ENCODE measurements at places on chromosomes 7 and 10.
A peak's percentile ranks its signal among the peaks of the same experiment; 100 is the strongest.

GRCh38 chr10:110840225-110840922, 31.4 kb upstream of the PDCD4 start:
- DNase-seq, result no peak

DNA sequence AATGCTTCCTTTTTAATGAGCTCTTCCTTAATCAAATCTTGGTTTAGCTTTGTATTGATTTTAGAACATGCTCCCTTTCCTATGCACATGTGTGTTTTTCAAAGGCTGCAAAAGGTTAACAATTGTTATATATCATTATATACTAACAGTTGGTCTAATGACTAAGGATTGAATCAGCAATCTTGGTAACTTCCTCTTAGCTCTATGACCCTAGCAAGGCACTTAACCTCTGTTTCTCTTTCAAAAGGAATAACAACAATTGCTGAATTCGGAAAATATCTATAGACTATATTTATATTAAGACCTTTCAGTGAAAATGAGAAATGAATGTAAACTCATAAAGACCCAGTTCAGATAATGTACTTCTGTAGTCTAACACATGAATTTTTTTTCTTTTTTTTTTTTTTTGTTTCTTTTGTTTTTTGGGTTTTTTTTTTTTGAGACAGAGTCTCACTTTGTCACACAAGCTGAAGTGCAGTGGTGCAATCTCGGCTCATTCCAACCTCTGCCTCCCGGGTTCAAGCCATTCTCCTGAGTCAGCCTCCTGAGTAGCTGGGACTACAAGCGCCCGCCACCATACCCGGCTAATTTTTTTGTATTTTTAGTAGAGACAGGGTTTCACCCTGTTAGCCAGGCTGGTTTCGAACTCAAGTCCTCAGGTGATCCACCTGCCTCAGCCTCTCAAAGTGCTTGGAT, 48.8 kb downstream of the HOXA1 start:
- DNase-seq, result peak; percentile 54

DNA sequence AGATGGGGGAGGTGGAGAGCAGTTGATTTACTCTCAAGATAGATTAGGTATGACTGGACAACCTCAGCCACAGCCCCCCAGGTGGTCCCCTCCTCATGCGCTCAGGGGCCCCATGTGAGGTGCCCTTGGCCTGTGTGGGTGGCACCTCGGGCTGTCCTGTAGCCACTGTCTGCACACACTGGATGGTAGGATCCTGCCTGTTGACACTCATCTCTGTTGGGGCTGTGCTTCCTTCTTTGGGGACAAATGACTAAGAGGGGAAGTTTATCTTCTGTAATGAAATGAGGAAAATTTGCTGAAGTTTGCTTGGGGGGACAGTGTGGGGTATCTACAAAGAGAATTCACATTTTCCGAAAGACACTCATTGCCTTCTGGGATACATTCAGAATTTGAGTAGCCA, 53.6 kb upstream of the ANTXRL start:
- no peak for DNase-seq

DNA sequence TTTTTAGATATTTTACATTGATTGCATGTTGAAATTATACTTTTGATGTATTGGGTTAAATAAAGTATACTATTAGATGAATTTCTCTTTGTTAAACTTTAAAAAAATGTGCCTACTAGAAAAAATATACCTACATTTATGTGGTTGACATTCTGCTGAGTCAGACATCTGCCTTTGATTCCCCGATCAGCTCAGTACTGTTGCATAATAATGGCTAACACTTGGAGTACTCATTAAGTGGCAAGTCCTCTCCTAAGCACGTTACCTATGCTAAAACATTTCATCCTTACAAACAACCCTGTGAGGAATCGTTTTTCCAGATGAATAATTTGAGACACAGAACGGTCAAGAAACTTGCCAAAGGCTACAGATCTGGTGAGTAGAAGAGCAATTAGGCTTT, 14.0 kb upstream of the SEM1 start:
- no peak for DNase-seq

- no peak for DNase-seq
These were observed 243.2 kb upstream of the SLC26A5 start for GRCh38 chr7:103689255-103689654.

DNA sequence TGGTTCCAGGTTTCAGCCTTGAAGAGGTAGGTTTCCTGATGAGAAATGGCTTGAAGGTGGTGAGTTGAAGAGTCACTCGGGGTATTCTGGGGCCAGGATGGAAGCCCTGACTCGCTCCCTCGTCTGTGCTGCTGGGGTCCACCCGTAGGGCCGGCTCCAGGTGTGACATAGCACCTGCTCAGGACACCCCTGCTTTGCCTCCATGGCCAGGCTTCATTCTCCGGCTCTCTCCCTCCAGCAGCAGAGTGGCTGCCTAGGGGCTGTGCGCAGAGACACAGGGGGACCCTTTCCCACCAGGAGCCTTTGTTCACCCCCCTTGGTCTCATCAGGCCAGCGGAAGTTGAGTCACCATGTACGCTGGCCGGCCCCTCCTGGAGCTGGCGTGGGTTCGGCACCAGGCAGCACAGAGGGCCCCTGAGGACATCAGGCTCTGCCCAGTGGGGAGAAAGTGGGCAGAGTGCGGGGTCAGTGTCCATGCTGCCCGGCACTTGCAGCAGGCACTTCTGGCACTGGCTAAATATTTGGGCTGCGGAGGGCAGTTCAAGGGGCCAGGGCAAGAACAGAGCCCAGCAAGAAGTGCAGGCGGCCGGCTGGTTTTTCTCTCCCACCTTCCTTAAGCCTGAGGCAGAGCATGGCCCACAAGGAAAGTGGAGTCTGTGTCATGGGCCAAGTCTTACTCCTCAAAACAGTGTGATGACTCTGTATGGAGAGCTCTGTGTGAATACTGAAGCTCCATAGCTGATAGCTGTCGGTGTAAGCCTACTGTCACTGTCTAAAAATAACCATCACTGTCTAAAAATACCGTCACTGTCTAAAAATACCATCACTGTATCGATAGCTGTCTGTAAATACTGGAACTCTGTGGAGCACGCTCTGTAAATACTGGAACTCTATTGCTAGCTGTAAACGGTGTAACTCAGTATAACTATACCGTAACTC, 3.7 kb upstream of the PRKAR1B start:
- peak; percentile 8 for DNase-seq

DNA sequence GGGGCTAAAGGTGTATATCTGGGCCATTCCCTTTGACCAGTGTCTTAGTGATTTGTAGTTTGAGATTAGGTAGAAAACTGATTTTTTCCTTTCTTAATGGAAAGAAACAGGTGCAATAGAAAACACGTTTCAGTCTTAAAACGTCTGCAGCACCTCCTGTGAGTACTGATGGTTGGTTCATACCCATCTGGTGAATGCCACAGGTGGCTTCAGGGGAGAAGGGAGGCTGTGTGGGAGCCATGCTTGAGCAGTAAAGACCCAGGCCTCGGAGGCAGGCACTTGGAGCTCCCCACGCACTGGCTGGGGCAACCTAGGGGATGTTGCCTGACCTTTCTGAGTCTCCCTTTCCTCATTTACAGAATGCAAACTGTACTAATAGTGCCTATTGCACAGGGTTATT, 171.5 kb upstream of the GRB10 start:
- no peak for DNase-seq

GRCh38 chr10:59711871-59712494, 2.3 kb upstream of the SLC16A9 start:
- no peak for DNase-seq

GRCh38 chr7:139972029-139972428, 90.7 kb downstream of the PARP12 start:
- DNase-seq, result no peak

DNA sequence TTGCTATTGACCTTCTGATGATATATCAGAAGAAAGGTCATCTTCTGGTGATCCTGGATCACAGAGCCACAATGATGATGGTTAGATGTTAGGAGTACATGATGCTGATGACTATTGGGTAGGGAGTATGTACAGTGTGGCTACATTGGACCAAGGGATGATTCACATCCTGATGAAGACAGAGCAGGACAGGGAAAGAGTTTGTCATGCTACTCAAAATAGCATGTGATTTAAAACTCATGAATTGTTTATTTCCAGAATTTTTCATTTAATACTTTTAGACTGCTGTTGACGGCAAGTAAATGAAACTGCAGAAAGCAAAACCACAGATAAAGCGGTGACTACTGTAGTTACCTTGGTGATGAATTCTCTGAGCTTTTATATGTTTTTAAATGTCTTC, 397.3 kb downstream of the PPP1R3A start:
- peak; percentile 42 for DNase-seq

DNA sequence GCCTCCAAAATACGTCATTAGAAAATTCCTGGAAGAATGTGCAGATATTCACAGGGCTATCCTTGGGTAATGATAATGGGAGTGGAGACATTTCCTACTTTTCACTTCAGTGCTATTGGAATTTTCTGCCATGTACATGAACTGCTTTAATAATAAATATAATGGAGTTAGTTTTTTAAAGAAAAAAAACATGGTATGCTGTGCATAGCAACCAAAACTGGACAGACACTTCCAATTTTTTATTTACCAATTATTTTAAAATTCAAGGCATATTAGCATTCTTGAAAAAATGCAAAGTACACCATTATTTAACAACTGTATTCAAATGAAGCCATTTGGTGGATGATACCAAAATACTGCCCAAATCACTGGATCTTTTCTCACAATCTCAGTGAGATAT, 3.3 kb downstream of the XRCC2 start:
- DNase-seq, result no peak

All from MV-4-11 (cell line).